ENCODE measurements at places on chromosomes 16 and 17.

- no peak for DNase-seq
Measured at GRCh38 chr17:73240561-73240960, 21.1 kb downstream of the CPSF4L start.

GRCh38 chr16:86427433-86427851, 82.9 kb upstream of the FOXF1 start:
- no peak for DNase-seq

DNA sequence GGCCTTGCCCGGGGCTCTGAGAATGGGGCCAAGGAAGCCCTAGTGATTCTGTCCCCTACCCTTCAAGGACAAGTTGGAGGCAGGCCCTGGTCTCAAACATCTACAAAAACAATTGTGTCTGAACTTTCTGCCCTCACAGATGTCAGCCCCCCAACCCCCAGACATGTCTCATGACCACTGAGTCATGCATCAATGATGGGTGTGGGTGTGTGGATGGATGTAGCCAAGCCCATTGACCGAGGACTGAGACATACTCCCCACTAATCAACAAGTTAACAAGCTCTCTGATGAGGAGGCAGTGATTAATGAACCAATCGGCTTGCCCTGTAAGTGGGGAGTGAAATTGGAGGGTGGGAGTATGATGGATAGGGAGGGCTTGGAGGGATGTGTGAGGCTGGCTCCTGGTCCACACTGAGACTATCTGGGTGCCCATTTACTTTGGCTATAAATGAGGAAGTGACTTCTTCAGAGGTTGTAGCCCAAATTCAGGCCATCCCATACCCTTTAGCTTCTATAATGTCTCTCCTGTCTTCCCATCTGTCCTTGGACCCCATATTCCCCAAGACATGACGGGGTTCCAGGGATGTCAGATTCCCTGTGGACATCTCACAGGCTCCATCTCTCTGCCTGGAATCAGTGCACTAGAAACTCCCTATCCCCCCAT, 97.1 kb upstream of the TMEM97 start:
- no peak for DNase-seq

DNA sequence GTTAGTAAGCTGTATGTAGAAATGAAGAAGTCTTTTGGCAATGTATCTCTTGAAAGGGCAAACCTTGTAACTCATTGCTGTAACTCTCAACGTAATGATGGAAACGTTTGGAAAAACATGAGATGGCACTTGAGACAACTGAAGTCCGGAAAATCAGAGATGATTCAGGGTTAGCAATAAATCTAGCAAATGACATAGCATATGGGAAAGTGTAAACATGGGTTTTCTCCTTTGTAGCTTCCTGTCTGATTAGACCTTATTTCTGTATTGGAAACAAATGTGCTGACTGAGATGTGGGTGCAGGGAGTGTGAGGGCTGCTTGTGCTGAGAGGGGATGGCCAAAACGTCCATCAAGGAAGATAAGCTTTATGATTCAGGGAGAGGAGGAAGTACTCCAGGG, 110.7 kb upstream of the FAM20A start:
- no peak for DNase-seq

GRCh38 chr16:17566656-17567450, 96.1 kb upstream of the XYLT1 start:
- no peak for DNase-seq

DNA sequence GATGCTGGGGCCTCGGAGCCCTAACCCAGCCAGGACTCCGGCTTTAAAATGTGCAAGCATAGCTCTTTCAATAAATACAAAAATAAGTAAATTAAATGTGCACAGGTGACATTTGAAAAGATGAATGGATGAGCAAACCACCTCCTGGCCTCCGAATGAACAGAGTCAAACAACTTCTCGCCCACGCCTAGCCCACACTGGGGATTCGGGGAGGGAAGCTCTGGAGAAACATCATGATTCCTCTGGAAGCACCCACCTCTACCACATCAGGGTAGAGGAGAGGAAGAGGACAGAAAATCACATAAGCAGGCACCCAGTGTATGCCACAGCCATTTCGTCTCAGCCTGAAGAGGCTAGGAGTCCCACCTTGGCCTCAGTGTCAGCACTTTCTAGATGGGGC, 105.8 kb downstream of the SDK2 start:
- no peak for DNase-seq

DNA sequence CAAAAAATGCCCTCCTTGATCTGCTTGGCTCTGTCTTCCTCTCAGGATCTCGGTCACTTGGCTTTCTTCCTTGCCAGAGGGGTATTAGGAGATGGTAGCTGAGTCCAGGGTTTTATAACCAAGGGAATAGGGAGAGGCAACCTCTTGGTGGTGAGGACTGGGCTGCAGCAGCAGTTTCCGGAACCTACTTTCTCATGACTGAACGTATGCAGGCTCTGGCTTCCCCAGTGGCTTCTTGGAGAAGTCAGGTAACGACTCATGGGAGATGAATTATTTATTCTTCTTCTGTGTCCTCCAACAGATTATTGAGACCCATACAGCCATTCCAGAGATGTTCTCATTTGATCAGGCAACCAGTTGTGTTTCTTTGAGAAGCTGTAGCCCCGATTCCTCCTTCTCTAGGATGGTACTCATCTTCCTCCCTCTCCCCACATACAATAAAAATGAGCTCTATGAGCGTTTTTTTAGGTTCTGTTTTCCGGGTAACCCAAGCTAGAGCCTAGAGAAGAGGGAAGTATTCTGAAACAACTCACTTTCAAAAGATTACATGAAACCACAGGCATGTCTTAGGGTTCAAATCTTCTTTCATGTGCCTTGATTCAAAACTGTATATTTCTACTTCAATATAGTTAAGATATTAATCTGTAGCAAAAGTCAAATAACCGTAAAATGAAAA, 22.3 kb upstream of the DHX40 start:
- DNase-seq, result no peak

DNA sequence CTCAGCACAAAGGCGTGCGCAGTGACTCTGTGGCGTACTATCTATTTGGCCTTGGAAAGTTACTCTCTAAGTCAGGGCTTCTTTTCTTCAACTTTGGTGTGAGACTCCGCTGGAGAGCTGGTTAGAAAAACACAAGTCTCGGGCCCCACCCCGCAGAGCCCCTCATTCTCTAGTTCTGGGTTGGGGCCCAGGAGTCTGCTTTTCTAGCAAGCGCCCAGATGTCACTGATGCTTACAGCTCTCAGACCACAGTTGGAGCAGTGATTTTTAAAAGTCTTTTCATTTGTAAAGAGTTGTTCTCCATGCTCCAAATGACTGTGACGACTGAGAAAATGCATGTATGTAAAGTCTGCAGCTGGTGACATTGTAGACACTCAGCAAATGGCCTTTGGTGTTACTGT, 582.3 kb downstream of the WWOX start:
- DNase-seq, result no peak

DNA sequence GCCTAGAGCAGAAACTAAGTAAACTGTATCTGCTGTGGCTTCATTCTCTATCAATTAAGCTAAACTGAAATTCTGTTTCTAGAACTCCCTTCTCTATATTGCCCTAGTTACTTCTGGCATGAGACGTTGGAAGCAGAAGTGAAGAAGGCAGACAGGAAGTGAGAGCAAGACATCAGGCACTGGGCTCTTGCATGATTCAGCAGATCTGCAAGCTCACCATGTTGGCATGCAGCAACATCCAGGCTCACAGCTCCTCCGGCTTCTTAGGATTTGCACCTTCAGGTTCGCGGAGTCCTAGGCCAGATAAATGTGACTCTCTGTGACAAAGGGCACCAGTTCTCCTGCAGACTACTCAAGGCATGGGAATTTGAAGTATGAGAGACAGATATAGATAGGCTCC, 148.3 kb downstream of the CDH8 start:
- DNase-seq, result no peak

DNA sequence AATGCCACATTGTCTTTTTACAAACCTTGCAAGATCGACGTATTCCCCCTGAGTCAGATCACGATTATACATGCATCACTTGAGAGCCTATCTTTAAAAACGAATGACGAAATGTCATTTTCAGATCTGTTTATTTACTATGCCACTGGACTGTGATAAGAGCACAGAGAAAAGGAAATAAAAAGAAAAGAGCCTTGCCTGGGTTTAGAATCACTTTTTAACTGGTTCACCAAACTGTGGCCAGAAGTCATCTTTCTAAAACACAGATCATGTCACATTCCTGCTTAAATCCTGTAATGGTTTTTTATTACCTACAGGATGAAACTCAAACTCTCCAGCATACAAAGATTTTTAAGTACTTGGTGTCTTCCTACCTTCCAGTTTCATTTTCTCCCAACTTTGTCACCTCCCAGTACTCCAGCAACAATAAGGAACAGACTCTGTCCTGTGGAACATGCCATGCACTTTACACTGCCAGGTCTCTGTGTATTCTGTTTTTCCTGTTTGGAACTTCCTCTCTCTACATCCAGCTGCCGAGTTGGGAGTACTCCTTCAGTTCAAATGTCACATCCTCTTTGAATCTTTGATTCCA, 91.5 kb downstream of the SNX11 start:
- no peak for DNase-seq

- DNase-seq, result no peak
Measured at GRCh38 chr17:43683928-43684653, 22.4 kb upstream of the MEOX1 start.

GRCh38 chr17:41464682-41465081, 2.5 kb downstream of the KRT32 start:
- no peak for DNase-seq

GRCh38 chr17:4043862-4044261, 79.6 kb upstream of the ATP2A3 start:
- DNase-seq, result no peak

- no peak for DNase-seq
Measured at GRCh38 chr16:70661534-70661917, 15.2 kb downstream of the IL34 start.

DNA sequence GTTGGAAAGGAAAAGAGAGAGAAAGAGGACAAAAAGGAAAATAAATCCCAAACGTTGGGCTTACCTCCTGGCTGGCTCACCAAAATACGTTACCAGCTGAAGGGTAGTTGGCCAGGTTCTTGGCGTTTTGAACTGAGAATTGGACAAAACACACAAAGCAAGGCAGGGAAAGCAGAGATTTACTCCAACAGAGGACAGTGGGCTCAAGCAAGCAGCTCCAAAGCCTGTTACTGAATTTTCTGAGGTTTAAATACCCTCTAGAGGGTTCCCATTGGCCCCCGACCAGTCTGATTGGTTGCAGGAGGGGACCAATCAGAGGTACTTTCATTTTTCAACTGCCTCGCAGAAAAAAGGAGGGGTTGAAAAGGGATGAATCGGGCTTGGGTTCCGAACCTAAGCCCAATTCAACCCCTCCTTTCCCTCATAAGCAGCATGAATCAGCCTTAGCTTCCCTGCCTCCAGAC, 55.6 kb upstream of the ALOX12 start:
- no peak for DNase-seq

- no peak for DNase-seq
Measured at GRCh38 chr16:87351320-87351698, 32.3 kb downstream of the FBXO31 start.

DNA sequence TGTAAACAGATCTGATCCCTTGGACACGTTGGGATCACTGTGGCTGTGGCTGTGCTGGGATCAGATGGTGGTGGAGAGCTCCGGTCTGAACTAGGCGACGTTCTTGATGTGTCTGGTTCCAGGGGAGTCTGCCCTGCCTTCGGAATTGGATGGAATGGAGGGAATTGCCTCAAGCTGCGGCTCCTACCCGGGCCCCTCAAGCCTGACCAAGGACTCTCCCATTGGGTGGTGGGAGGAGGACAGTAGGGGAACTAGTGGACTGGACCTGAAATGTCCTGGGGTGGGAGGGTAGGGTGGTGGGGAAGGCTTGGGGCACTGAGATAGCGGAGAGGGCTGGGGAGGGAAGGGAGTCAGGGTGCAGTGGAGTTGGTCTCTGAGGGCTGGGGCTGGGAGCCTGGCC, 3.2 kb upstream of the UBALD1 start:
- DNase-seq, result no peak

DNA sequence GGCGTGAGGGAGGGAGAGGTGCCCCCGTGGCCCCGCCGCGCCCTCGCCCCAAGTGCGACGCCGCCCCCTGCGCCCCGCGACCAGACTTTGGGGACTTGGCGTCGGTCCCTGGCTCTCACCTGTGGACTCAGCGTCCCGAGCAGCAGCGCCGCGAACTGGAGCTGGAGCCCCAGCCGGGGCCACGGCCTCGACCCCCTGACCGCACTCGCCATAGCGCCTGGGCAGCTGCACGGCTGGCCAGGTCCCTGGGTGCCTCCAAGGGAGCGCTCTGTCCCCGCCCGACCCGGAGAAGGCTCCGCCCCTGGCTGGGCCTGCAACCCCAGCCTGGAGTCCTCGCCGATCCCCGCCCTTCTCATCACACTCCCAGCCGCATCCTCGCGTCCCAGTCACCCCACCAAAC, at the start of gene ERN2:
Gene ERN2 (minus strand): TSS at position 247 of the 400 bp plus-strand sequence. CDS start 35 bp downstream, at position 212.
- DNase-seq, result no peak

- no peak for DNase-seq
Measured at GRCh38 chr17:80491478-80492342, 15.3 kb upstream of the NPTX1 start.

- no peak for DNase-seq
Measured at GRCh38 chr17:76467809-76468633, 618 bp downstream of the AANAT start.

- DNase-seq, result no peak
Measured at GRCh38 chr16:65959983-65960382, 406.5 kb upstream of the CDH5 start.

GRCh38 chr16:76571755-76572154, 294.6 kb downstream of the CNTNAP4 start:
- DNase-seq, result no peak

DNA sequence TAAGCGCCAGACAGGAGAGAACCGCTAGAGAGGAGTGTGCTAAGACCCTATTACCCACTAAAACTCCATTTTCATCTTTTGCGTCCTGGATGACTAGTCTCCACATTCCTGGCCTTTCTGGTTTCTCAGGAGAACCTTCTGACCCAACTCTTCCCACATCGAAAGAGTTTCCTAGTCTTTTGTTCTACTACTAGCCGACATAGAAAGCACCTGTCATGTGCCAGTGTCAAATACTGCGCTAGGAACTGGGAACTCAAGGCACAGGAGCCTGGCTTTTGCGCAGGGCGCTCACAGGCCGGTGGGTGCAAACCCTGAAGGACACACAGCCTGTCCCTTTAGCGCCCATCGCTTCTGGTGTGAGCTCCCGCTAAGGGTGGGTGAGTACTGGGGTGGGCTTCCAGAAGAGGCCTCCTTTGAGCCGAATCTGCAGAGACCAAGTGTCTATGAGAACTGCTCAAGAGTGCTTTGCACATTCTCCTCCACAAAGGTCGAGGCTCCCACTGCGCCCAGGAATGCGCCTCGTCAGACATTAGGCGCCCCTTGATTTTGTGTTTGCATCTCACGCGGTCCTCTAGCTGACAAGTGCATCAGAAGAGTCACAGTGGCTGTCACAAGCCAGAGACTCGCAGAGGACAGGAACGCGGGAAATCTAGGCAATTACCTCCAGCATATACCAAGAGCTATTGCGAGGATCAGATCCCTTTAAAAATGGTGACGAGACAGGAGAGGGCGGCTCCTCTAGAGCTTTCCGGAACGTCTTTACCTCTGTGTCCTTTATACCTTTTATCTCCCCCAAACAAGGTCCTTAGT, 2.0 kb upstream of the PSMB3 start:
- no peak for DNase-seq

DNA sequence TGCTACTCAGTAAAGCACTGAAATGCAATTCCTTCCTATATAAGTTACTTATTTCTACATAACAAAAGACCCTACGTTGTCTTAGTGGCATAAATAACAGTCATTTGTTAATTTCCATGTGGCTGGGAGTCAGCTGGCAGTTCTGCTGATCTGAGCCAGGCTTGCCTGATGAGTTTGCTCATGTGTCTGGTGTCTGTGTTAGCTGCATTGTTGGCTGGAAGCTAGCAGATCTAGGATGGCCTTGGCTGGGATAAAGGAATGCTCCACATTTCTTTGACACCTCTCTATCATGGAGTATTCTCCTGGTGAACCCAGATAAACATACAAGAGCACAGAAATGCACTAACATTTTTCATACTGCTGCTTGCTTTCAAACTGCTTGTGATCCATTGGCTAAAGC, 264.4 kb upstream of the MON1B start:
- no peak for DNase-seq
